ENCODE measurements at places on chromosomes 1 and 21. TPM values are rescaled to one million over a fixed set of nuclear protein-coding genes. Genes with fewer than 3 reads are reported as not detected.

DNA sequence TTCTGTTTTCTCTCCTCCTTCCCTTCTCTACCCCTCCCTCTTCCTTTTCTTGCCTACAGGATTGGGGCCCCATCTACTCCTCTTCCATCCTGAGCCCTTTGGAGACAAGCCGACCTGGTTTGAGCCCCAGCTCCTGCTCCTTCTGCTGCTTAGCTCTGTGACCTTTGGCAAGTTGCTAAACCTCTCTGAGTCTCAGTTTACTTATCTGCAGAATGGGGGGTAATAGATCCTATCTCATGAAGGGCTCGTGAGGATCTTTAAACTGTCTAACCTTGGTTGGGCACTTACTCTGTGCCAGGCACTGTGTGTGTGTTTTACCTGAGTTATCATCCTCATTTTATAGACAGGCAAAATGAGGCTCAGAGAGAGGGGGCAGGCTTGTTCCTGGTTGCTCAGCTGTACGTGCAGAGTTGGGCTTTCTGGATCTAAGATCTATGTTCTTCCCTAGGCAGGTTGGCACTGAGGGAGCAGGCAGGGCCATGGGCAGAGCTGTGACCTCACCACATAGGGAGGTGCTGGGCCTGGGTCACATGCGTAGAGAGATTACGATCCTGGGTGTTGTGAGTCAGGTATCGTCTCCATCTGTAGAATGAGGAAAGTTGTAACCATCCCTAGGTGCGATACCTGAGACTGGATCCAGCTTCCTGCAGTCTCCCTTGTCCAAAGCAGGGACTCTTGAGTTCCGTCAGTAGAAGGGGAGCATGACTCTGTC lies 58.5 kb downstream of the FOXO6 start:
- H3K4me1 ChIP-seq: peaks cover 17% of the 10 kb centered on the region
- H3K27ac ChIP-seq: no peak overlapping the region
- DNase-seq: no peak
- no peak overlapping the region for H3K4me3 ChIP-seq
- no peaks in the 10 kb centered on the region for H3K36me3 ChIP-seq

Gene TCHHL1
- total RNA-seq: not detected

Gene TBX15
- total RNA-seq: 0.42 TPM

DNA sequence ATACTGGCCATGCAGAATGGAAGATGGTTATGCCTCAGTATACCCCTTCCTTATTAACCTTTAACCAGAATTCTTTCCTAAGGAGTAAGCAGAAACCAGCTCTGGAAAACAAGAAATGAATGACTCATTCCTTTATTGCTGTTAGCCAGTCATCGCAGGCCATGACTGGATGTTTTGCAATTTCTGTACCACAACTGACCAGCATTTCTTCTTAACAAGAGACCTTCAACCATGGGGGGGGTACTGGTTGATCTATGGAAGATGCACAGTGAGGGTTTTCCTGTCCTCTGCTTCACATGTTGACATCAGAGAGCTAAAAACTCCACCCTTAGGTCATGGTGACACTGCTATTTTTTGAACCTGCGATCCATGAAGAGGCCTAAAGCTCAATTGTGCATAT lies 28.0 kb upstream of the RNF2 start:
- H3K27ac ChIP-seq: no peak overlapping the region
- no peaks in the 10 kb centered on the region for H3K36me3 ChIP-seq
- H3K4me3 ChIP-seq: no peak overlapping the region
- DNase-seq: no peak
- H3K27me3 ChIP-seq: no peaks in the 10 kb centered on the region
- no peaks in the 10 kb centered on the region for H3K4me1 ChIP-seq

DNA sequence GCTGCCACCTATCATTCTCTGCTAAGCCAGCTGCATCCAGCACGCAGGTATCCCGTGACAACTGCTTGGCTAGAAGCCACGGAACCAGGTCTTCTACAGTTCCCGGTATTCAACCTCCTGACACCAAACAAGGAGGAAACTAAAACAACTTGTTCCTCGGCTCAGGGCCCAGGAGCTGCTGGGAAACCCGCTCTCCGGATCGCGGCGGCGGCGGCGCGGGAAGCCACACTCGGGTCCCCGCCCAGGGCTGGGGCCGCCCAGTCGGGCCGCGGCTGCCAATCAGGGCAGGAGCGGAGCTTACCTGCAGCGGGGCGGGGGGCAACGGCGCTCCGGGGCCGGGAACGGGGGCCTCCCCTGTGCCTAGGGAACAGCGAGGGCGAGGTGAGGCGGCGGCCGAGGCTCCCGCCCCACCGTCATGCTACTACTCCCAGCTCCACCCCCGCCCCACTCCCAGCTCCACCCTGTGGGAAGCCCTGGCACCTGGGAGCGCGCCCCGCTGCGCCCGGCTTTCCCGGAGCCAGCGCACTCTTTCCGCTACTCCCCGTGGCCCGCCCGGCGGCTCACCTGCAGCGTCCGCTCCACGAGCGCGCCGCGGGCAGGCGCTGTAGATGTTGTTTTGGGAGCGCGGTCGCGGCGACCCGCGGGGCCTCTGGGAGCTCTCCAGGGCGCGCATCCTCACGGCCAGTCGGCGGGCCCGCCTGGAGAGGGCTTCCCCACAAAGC lies 12.1 kb downstream of the IL24 start:
- H3K27ac ChIP-seq: peak overlapping the region; percentile 60
- DNase-seq: no peak
- H3K27me3 ChIP-seq: no peaks in the 10 kb centered on the region
- H3K4me1 ChIP-seq: peaks cover 37% of the 10 kb centered on the region
- H3K36me3 ChIP-seq: no peaks in the 10 kb centered on the region

DNA sequence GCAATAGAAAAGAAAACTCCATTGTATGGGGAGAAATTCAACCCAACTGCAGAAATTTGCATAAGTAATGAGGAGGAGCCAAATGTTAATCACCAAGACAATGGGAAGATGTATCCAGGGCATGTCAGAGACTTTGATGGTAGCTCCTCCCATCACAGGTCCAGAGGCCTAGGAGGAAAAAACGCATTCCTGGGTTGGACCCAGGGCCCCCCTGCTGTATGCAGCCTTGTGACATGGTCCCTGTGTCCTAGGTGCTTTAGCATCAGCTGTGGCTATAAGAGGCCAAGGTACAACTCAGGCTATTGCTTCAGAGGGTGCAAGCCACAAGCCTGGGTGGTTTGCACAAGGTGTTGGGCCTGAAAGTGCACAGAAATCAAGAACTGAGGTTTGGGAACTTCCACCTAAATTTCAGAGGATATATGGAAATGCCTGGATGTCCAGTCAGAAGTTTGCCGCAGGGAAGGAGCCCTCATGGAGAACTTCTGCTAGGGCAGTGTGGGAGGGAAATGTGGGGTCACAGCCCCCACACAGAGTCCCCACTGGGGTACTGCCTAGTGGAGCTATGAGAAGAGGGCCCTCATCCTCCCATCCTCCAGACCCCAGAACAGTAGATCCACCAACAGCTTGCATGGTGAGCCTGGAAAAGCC lies 162.3 kb downstream of the TGFB2 start:
- no peak overlapping the region for H3K27ac ChIP-seq
- no peaks in the 10 kb centered on the region for H3K4me1 ChIP-seq
- H3K36me3 ChIP-seq: no peaks in the 10 kb centered on the region
- H3K4me3 ChIP-seq: no peak overlapping the region
- no peaks in the 10 kb centered on the region for H3K27me3 ChIP-seq

- no peak overlapping the region for H3K4me3 ChIP-seq
- H3K4me1 ChIP-seq: no peaks in the 10 kb centered on the region
- no peak for DNase-seq
- no peak overlapping the region for H3K27ac ChIP-seq
- H3K27me3 ChIP-seq: no peaks in the 10 kb centered on the region
These were observed 259.4 kb downstream of the FAF1 start for GRCh38 chr1:50700621-50701020.

Gene MYBPH
- not detected for total RNA-seq

DNA sequence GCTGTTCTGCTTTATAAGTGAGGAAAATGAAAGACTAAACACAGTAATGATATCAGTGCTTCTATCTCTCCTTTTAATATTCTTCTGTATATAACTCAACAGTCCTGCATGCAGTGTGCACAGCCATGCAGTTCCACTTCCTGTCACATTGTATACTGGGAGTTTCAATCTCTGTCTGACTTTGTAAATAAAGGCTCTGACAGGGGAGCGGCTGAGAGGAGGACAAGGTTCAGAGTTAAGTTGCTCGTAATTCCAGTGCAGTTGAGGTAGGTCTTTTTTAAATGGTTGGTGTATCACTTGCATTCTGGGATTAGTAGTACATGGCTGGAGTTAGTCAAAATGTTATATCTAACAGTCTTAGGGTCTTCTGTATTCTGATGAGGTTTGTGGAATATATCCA lies 264.5 kb downstream of the OLFM3 start:
- H3K4me1 ChIP-seq: no peaks in the 10 kb centered on the region
- no peaks in the 10 kb centered on the region for H3K36me3 ChIP-seq
- no peaks in the 10 kb centered on the region for H3K27me3 ChIP-seq
- H3K27ac ChIP-seq: no peak overlapping the region
- DNase-seq: no peak

DNA sequence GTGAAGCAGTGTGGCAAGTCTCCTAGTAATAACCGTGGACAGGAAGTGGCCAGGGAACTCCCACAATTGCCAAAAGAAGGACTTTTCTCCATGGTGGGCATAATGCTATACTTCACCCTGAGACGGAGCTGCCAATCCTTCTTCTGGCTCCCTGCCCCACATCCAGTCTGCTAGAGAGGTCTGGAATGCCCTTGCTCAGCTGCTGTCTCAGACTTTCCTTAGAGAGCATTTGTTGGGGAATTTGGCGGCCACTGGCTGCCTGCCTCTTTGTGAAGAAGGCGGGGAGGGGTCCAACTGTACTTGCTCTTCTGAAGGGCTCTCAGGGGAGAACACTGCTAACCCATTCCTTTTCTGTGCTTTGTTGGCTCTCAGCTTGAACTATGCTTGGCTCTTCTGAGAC lies 123.7 kb upstream of the EDN2 start:
- H3K4me1 ChIP-seq: no peaks in the 10 kb centered on the region
- DNase-seq: no peak
- no peaks in the 10 kb centered on the region for H3K36me3 ChIP-seq
- no peaks in the 10 kb centered on the region for H3K27me3 ChIP-seq
- no peak overlapping the region for H3K27ac ChIP-seq

DNA sequence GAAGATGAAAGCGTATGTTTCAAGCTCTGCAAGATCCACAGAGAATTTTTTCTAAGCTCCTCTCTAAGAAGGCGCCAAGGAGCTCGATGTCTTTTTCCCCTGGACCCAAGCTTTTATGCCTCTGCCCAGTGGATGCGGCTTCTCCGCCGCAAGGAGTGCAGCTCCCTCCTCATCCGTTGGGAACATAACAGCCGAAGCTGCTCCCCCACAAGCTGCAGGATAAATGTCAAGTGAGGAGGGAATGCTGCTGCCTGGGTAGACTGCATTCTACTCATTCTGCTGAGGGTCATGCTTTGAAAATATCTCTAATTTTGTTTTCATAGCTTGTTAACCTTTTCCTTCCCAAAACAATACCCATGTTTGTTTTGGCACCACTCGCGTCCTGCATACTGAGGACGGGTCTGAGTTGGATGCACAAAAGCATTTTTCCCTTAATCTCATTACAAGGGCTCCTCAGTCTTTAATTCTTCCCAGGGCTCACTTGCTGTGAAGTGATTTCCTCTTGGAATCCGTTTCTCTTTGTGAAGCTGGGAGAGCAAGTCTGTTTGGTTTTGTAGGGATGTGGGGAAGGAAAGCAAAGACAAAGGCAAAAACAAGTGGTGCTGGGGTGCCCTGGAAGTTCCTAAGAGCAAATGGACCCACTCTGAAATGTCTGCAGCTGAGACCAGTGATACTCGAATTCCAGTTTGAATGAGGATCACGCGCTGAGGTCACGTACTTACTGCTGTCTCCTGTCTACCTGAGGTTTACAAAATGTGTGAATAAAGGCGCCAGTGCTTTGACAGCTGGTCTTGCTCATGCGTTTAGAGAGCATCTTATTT lies 134.0 kb upstream of the IRF2BP2 start:
- H3K27me3 ChIP-seq: no peaks in the 10 kb centered on the region
- DNase-seq: no peak
- no peaks in the 10 kb centered on the region for H3K36me3 ChIP-seq
- H3K27ac ChIP-seq: peak overlapping the region; percentile 59
- peaks cover 36% of the 10 kb centered on the region for H3K4me1 ChIP-seq

DNA sequence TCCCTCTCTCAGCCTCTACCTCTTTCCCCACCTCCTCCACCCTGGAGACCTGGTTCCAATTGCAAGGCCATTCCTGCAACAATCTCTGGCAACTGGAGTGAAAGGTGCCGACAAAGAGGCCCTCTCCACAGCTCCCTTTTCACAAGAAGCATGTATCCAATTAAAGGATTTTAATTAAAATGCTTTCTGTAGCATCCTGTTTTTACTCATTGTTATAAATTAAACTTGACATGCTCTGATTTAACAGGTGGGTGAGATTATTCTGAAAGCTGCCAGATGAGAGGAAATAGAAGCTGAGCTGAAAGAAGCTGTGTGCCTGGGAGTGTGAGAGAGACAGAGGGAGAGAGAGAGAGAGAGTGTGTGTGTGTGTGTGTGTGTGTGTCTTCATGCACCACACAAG lies 160.5 kb downstream of the TBX15 start:
- H3K4me3 ChIP-seq: no peak overlapping the region
- H3K27me3 ChIP-seq: no peaks in the 10 kb centered on the region
- no peaks in the 10 kb centered on the region for H3K36me3 ChIP-seq
- H3K27ac ChIP-seq: no peak overlapping the region
- DNase-seq: no peak

DNA sequence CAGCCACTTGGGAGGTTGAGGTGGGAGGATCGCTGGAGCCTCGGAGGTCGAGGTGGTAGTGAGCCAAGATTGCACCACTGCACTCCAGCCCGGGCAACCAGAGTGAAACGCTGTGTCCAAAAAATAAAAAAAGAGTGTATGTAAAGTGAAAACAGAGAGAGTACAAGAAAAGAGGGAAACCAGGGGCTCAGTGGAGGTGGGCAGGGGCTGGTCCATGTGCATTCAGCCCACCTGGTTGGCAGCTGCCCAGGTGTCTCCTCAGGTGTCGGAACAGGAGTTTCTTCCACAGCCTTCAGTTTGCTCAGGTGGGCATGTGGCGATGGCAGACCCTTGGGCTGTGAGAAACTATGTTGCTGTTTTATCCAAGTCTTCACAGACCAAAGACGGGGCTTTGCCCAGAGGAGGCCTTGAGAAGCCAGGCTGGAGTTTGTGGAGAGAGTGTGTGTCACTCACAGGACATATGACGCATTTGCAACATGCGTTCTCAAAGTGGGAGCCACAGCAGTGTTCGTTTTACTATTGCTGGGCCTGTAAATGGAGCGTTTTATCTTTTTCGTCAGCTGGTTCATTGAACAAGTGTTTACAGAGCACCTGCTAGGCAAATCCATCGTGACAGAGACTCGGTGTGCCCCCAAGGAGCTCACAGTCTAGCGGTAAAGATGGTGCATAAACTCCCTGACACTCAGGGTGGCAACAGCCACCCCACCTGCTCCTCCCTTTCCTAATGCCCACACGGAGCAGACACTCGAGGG lies 22.4 kb upstream of the SAMD11 start:
- no peak overlapping the region for H3K4me3 ChIP-seq
- H3K4me1 ChIP-seq: peaks cover 9% of the 10 kb centered on the region
- H3K36me3 ChIP-seq: no peaks in the 10 kb centered on the region
- peak; percentile 60 for DNase-seq
- no peak overlapping the region for H3K27ac ChIP-seq

GRCh38 chr1:114090738-114091505 lies 62.7 kb downstream of the SYT6 start:
- H3K4me3 ChIP-seq: no peak overlapping the region
